ENCODE measurements at places on chromosomes 1 and 21.
A peak's percentile ranks its signal among the peaks of the same experiment; 100 is the strongest.

- no peaks in the 10 kb centered on the region for H3K36me3 ChIP-seq
- no peak overlapping the region for H3K27ac ChIP-seq
- H3K4me1 ChIP-seq: no peaks in the 10 kb centered on the region
- peak; percentile 79 for DNase-seq
- H3K4me3 ChIP-seq: no peak overlapping the region
Observed at GRCh38 chr1:162056043-162056442, 13.4 kb upstream of the NOS1AP start.

DNA sequence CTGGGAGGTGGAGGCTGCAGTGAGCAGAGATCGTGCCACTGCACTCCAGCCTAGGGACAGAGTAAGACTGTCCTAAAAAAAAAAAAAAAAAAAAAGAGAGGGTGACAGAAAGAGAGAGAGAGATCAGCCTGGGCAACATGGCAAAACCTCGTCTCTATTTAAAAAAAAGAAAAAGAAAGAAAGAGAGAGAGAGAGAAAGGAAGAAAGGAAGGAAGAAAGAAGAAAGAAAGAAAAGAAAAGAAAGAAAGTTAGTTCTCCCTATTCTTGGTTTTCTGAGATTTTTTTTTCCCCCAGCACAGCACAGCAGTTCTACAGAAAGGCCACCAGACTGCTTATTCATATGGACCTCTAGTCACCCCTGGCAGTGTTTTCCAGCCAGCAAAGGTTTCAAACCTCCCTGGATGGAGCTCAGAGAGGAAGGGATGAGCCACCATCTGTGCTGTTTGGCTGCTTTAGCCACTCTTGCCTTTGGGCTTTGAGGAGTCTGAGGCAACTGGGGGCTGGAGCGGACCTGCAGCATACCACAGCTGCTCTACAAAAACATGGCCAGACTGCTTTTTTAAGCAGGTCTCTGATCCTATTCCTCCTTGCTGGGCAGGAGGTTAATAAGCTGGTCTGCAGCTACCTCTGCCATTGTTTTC lies 10.6 kb downstream of the S100A6 start:
- peak; percentile 41 for DNase-seq
- no peak overlapping the region for H3K27ac ChIP-seq
- peaks cover 5% of the 10 kb centered on the region for H3K4me1 ChIP-seq
- H3K4me3 ChIP-seq: no peak overlapping the region
- no peaks in the 10 kb centered on the region for H3K27me3 ChIP-seq

DNA sequence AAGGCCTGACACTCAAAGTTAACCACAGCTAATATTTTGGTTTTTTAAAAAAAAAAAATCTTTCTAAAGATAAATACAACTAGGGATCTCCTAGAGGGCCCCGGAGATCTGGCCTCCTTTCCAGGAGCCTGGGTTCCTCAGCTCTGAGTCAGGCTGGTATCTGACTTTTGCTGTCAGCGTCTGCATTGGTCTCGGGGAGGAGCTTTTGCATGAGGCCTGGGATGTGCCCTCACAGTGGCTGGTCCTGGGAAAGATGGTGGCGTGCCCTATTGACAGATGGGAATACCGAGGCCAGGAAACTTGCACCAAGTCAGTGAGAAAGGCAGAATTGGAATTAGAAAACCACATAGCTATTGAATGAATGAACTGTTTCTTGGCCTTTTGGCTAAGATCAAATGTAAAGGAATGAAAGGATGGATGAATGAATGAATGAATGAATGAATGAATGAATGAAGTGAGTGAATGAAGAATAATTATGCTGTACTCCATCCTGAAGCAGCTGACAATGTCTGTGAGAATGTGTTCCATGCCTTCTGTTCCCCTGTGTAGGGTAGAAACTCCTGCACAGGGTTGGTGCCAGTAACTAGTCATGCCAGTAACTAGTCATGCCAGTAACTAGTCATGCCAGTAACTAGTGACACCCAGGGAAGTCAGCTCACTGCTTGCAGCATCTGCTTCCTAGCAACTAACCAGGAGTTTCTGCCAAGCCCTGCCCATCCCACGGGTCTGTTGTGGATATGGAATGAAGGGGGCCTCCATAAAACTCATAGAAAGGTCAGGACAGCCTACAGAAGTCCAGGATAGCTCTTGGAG lies 242.5 kb upstream of the VAMP3 start:
- no peak for DNase-seq
- no peak overlapping the region for H3K27ac ChIP-seq
- H3K27me3 ChIP-seq: no peaks in the 10 kb centered on the region
- no peaks in the 10 kb centered on the region for H3K36me3 ChIP-seq
- no peak overlapping the region for H3K4me3 ChIP-seq

GRCh38 chr1:175073061-175073460 lies 5.4 kb downstream of the TNN start:
- H3K27me3 ChIP-seq: no peaks in the 10 kb centered on the region
- no peaks in the 10 kb centered on the region for H3K36me3 ChIP-seq
- H3K27ac ChIP-seq: no peak overlapping the region
- no peak overlapping the region for H3K4me3 ChIP-seq
- DNase-seq: no peak
- no peaks in the 10 kb centered on the region for H3K4me1 ChIP-seq

- no peaks in the 10 kb centered on the region for H3K36me3 ChIP-seq
- H3K4me1 ChIP-seq: no peaks in the 10 kb centered on the region
- H3K4me3 ChIP-seq: no peak overlapping the region
- no peaks in the 10 kb centered on the region for H3K27me3 ChIP-seq
- no peak for DNase-seq
Observed at GRCh38 chr1:64687725-64688327, 57.0 kb upstream of the RAVER2 start.

DNA sequence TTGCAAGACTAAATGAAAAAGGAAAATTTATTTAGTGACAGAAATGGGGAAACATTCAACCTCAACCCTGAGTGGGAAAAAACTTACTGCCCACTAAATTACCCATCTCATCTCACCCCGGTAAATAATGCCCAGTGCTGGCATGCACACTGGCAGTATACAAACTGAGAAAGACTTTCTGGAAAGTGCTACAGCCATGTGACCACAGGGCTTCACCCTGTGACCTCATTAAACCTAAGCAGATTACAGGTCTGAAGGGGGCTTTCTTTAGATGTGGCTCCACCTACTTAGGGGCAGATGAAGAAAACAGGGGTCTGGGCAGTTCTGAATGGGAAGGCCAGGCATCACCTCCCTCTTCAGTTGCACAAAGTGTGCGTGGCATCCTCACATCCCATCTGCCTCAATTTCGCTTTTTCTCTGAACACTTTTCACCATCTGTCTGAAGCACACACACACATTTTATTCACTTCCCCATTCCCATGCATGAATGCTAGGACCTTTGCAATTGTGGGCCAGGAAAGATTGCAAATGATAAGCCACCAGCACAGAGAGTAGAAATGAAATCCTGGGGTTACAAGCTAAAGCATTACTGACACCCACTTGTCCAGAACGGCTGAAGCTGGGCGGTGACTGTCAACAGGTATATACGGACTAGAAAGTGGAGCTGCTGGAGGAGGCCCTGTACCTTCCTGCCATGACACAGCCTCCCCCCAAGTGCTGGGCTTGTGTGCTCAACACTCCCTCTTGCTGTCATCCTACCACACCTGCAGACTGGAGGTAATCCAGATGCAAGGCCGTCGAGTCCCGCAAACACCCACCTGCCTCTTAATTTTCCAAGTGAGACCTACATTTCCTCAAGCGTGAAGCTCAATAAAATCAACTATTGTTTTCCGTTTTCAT lies 2.7 kb downstream of the NADK start:
- no peaks in the 10 kb centered on the region for H3K36me3 ChIP-seq
- H3K4me3 ChIP-seq: no peak overlapping the region
- no peak for DNase-seq
- H3K27me3 ChIP-seq: no peaks in the 10 kb centered on the region
- no peak overlapping the region for H3K27ac ChIP-seq

DNA sequence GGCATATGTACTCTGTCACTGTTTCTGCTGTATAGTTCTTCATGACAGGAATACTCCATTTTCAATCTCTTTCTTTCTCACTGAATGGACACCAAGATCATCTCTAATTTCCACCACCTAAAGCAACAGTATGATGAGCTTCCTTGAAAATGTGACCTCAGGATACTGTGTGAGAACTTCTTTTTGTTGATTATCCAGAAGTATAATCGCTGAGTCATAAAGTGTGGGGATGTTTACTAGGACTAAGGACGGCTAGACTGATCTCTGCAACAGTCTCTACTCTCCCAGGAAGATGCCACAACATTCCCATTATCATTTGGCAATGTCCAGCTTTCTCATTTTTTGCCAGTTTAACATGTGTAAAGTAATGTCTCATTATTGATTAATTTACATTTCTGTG lies 70.3 kb downstream of the TNFSF18 start:
- no peaks in the 10 kb centered on the region for H3K36me3 ChIP-seq
- H3K27me3 ChIP-seq: no peaks in the 10 kb centered on the region
- no peaks in the 10 kb centered on the region for H3K4me1 ChIP-seq

DNA sequence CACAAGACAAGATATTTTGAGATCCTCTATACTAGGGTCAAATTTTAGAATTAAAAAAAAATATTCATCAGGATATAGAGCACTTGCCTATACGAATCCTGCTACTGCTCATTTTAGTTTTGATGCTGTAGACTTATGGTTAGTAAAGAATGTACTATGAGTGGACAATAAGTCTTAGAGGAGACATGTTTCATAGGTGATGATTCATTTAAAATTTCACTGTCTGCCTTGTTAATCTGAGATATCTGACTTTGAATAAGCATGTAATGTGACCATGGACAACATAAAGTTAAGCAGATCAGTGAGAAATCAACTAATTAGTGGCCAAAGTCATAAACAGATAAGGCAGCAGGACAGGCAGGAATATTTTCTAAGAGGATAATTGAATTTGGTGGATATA lies 106.8 kb upstream of the HP1BP3 start:
- peaks cover 5% of the 10 kb centered on the region for H3K4me1 ChIP-seq
- H3K27me3 ChIP-seq: no peaks in the 10 kb centered on the region
- no peak overlapping the region for H3K4me3 ChIP-seq
- DNase-seq: no peak
- no peak overlapping the region for H3K27ac ChIP-seq

GRCh38 chr21:29318354-29318753 lies 19.6 kb downstream of the BACH1 start:
- H3K4me3 ChIP-seq: no peak overlapping the region
- H3K36me3 ChIP-seq: no peaks in the 10 kb centered on the region
- H3K27me3 ChIP-seq: no peaks in the 10 kb centered on the region
- no peak for DNase-seq
- no peak overlapping the region for H3K27ac ChIP-seq

DNA sequence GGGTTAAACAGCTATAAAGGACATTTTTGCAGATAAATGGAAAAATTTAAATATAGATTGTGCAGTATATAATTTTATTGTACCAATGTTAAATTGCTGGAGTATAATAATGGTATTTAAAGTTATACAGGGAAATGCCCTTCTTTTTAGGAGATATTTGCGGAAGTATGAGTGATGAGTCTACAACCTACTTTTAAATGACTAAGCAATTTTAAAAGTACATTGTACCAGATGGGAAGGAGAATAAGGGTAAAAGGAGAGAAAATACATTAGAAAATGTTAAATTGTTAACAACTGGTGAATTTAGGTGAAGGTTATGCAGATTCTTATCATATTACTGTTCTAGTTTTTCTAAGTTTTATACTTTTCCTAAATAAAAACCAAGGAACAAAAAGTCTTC lies 91.8 kb downstream of the ZZZ3 start:
- H3K4me3 ChIP-seq: no peak overlapping the region
- H3K27ac ChIP-seq: no peak overlapping the region
- H3K36me3 ChIP-seq: no peaks in the 10 kb centered on the region

DNA sequence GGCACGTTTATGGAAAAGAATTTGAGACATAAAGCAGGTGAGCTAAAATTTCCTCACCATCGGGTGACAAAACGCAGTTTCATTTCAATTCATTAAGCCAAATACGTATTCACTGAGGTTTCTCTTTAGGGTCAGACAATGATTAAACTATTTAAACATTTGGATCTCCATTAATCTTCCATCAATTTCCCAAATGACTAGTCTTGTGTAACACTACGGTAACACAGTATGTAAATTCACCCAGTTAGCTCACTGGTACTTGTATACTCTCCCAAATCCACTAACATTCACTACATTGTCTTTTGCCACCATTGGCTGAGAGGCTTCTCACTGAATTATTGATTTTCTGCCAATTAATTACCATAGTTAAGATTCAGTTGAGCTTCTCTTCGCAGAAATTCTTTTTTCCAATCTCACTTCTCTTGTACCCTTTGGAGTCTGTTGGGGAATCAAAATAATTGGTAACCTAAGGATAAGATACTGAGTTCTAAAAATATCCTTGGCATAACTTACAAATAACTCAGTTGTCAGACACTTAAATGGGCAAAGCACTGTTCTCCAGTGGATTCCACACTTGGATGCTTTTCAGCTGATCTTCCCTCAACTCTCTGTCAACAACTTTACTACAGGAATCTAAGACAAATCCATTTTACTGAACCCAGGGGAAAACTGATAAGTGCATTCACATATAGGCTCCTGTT lies 40.7 kb downstream of the SIPA1L2 start:
- no peak overlapping the region for H3K27ac ChIP-seq
- no peak for DNase-seq
- no peaks in the 10 kb centered on the region for H3K36me3 ChIP-seq
- H3K4me1 ChIP-seq: no peaks in the 10 kb centered on the region
- no peaks in the 10 kb centered on the region for H3K27me3 ChIP-seq

- no peaks in the 10 kb centered on the region for H3K27me3 ChIP-seq
- no peak overlapping the region for H3K27ac ChIP-seq
- DNase-seq: no peak
- no peak overlapping the region for H3K4me3 ChIP-seq
- H3K4me1 ChIP-seq: no peaks in the 10 kb centered on the region
- H3K36me3 ChIP-seq: no peaks in the 10 kb centered on the region
Observed at GRCh38 chr1:94169126-94169525, 48.2 kb upstream of the ABCA4 start.

GRCh38 chr1:150876119-150876454 lies 312 bp downstream of the ARNT start:
- H3K27me3 ChIP-seq: no peaks in the 10 kb centered on the region
- DNase-seq: peak; percentile 71
- peaks cover 3% of the 10 kb centered on the region for H3K4me1 ChIP-seq
- H3K36me3 ChIP-seq: no peaks in the 10 kb centered on the region
- H3K27ac ChIP-seq: peak overlapping the region; percentile 100

DNA sequence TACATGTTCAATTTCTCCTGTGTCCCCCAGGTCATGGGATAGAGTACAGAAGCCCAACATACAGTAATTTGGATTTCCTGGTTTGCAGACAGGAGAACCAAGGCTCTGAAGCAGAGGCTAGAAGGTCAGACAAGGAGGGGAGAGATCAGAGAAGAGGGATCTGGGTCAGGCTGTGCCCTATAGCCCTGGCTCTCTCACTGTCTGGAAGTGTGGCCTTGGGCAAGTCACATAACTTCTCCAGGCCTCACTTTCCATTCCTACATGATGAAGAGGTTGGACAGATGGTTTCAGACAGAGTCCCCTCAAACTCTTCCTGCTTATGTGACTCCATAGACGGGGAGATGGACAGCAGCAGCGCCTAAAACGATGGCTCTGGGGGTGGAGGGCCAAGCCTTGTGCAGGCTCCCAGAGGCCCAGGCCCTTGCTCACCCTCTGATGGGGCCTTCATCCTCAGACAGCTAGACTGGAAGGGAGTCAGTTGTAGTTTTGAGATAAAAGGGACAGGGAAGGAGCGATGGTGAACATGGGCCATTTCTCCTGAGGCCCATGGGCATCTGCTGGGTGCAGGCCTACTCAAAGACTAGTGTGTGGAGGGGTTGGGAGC lies 2.9 kb downstream of the TRIM62 start:
- H3K4me1 ChIP-seq: peaks cover 5% of the 10 kb centered on the region
- no peaks in the 10 kb centered on the region for H3K27me3 ChIP-seq
- H3K36me3 ChIP-seq: no peaks in the 10 kb centered on the region
- no peak for DNase-seq
- no peak overlapping the region for H3K27ac ChIP-seq

- no peaks in the 10 kb centered on the region for H3K36me3 ChIP-seq
- H3K4me1 ChIP-seq: no peaks in the 10 kb centered on the region
- H3K27ac ChIP-seq: no peak overlapping the region
- H3K4me3 ChIP-seq: no peak overlapping the region
Observed at GRCh38 chr1:51953079-51953478, 37.4 kb downstream of the RAB3B start.

Measured in testis (tissue), 5 donors.